GM12891 (cell line): ENCODE measurements at places on chromosomes 1 and 21.

DNA sequence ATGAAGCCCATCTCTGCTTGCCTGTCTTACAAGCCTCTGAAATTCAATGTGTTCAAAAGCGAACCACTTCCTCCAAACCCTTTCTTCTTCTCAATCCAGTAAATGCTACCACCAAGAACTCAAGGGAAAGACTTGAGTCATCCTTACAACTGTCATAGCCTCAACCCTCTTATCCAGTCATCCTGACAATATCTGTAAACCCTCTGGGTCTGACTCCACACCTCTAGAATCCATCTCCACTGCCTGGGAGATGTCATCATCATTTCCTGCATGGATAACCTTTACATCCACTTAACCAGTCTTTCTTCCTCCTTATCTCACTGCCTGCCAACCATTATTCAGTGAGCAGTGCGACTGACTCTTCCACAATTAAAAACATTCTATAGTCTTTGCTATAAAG lies 441.1 kb downstream of the SETD4 start:
- no peak for DNase-seq

DNA sequence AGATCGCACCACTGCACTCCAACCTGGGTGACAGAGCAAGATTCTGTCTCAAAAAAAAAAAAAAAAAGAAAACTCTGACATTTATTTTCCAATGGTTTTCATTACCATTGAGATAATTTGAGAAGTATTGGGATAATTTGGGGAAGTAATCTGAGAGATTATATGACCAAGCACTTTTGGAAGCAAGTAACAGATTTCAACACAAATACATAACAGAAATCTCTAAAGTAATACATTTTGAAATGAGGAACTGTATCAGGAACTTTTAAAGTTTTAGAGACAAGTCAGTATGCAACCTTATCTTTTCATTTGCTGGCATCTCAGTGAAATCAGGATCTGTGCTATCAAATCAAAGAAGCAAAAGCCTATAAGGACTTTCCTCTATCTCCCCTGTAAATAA lies 25.4 kb upstream of the SLC16A1 start:
- no peak for DNase-seq

GRCh38 chr1:191969290-191969689 lies 189.0 kb upstream of the RGS18 start:
- no peak for DNase-seq

- no peak for DNase-seq
Measured at GRCh38 chr1:33895396-33895795, 31.5 kb downstream of the HMGB4 start.

DNA sequence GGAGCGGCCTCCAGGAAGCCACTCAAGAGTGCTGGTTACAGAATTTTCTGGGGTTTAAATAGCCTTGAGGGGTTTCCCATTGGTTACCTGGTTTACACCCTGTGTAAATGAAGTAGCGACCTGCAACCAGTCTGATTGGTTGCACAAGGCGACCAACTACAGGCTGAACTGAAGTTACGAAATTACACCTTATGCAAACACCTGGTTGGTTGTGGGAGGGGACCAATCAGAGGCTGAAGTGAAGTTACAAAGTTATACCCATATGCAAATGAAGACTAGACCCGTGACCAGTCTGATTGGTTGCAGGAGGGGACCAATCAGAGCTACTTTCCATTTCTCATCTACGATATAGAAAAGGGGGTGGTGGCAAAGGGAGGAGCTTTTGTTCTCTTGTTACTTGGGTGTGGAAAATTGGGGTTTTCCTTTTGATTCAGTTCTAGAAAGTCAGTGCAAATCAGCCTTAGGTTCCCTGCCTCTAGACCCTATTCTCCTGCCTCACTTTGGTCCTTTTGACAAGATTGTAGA lies 22.2 kb upstream of the C1orf174 start:
- DNase-seq = no peak

- DNase-seq = no peak
Measured at GRCh38 chr1:170460001-170460400, 72.0 kb upstream of the GORAB start.

DNA sequence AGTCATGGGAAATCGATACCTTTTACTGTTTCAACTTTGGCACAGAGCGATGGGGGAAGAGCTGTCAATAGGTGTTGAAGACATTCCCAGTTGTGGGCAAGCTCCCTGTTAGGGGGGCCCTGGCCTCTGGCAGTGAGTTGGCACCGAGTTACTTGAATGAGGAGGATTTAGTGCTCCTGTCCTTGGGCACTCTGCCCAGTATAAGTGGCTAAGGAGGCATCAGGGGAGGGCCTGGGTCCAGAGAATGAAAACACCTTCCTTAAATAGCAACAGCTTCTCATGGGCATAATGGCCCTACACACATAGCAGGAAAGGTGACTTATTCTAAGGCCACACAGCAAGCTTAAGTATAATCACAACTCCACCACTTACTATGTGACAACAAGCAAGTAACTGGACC lies 664.4 kb downstream of the PTPRU start:
- no peak for DNase-seq

DNA sequence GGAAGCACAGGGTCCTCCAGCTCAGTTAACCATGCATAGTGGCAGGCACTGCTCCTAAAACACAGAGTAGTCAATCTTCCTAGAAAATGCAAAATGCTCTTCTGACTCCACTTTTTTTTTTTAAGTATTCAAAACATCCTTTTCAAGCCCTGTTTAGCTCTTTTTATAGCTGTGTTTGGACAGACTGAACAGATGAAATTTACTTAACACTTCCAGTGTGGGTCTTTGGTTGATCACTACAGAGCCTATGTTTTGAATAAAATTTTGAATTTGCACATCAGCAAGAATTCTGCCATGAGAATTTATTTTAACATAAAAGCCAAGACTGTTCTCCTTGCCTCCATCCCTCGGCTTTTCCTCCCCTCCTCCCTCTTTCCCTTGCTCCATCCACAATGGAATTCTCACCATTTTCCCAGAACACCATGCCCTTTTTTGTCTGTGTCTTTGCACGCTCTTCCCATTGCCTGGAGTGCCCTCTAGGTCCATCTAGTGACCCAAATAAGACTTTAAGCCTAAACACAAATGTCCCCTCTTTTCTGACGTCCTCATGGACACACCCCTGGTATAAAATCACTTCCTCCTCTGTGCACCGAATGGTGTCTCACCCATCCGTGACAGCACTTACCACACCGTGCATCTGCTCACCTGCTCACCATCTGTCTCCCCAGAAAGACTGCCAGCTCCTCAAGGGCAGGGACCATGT lies 24.0 kb upstream of the CPT2 start:
- DNase-seq = peak; percentile 53

DNA sequence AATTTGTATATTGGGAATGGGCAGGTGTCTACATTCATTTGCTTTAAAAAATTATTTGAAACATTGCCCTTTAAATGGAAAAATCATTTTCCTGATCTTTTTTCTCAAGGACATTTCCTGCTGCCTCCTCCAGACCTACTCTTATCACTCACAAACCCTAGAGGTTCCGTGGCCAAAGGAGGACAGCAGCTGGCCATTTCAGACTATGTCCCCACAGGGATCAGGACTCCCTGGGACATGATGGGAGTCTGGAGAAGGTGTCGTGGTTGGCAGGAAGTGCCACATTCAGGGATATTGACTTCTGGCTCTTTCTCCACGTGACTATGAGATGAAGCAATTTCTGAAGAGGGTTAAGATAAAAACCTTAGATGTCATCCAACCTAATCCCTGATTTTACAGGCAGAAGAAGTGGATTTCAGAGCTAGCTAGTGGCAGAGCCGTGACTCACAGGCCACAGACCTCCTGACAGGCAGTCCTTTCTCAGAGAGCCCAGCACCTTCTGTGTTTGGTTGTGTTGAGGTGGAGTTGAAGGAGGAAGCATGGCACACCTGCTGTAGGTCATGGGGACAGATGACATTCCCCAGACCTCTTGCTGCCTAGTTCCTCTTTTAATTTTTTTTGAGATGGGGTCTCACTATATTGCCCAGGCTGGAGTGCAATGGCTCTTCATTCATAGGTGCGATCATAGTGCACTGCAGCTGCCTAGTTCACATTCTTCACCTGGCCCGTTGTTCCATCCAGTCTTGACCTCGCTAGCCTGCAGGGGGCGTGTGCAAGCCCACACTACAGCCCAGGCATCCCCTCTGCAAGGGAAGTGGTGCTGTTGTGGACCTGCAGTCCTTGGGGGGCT lies 25.5 kb upstream of the IL10 start:
- DNase-seq = no peak

DNA sequence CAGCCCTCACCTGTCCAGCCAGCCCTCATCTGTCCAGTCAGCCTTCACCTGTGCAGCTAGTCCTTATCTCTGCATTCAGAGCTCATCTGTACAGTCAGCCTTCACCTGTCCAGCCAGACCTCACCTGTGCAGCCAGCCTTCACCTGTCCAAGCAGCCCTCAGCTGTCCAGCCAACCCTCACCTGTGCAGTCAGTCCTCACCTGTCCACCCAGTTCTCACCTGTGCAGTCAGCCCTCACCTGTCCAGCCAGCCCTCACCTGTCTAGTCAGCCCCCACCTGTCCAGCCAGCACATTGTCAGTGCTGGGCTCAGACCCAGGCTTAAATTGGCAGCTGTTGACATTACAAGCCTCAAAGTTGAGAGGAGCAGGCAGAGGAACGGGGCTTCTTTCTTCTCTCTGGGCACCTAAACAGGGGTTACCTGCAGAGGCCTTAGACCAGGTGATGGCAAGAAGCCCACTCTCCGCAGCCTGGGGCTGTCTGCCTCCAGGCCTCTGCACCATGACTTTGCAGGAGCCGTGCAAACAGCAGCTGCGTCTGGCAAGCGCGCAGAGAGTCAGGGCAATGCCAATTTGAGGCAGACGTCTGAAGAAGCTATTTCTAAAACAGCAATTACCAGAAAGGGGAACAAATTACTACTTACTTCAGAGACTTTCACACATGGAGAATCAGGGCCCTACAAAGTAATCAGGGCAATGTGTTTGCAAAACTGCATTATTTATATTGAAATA lies 506.1 kb downstream of the NPHP4 start:
- no peak for DNase-seq

GRCh38 chr1:37958690-37959089 lies 11.8 kb upstream of the INPP5B start:
- no peak for DNase-seq

GRCh38 chr1:222239130-222239529 lies 308.8 kb downstream of the HHIPL2 start:
- DNase-seq = no peak

- no peak for DNase-seq
Measured at GRCh38 chr1:231927431-231927830, 300.8 kb downstream of the DISC1 start.

GRCh38 chr21:31554511-31555022 lies 104.9 kb upstream of the SOD1 start:
- DNase-seq = no peak

GRCh38 chr1:217674028-217674729 lies 43.0 kb downstream of the SPATA17 start:
- DNase-seq = no peak

- DNase-seq = no peak
Measured at GRCh38 chr1:242523719-242524570, 552 bp downstream of the PLD5 start.

- no peak for DNase-seq
Measured at GRCh38 chr1:9825093-9826074, 1.6 kb upstream of the CLSTN1 start.

- no peak for DNase-seq
Measured at GRCh38 chr1:109274533-109275476, 8.1 kb downstream of the PSRC1 start.

DNA sequence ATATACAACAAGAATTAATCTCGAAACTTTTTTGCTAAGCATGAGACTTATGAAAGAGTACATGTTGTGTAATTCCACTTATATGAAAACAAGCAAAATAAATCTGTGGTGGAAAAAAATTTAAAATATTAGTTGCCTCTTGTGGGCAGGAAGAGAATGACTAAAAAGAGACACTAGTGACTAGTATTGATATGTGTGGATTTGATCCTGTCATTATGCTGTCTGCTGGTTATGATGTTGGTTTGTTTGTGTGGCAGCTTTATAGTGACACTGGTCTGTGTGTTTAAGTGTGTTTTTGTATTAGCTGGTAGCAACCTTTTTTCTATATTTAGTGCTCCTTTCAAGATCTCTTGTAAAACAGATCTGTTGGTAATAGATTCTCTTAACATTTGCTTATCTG lies 267.8 kb upstream of the NRIP1 start:
- no peak for DNase-seq

DNA sequence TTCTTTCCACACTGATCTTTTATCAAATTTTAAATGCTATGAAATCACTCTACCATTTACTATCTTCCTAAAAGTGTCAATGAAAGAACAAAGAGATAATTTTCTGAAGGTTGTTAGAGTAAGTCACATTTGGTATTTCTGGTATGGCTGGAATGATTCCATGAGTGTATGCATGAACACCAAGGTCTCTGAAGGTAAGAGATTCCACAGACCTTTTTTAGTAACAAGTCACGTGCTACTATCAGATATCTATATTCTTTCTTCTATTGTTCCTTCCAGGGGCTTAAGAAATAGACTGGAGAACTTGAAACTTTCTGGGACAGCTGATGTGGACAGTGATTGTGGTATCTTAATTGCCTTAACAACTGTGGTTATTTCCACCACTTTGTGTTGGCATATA lies 265.0 kb downstream of the SDCCAG8 start:
- no peak for DNase-seq

- DNase-seq = no peak
Measured at GRCh38 chr1:30409476-30410152, 313.8 kb downstream of the MATN1 start.

DNA sequence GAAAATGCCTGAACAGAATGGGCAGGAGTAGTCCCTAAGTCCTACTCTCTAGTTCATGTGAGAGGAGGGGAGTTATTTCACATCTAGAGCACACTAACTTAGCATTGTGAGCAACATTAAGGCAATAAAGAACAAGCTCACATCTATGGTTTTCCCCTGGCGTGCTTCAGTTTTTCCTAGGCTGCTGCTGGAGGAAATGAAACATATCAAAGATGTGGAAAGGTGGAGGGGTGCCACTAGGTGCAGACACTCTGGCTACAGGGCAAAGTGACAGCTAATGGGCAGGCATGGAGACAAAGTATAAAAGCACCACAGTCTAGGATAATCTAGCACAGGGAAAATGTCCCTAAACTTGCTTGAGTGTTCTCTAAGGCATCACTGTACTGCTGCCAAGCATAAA lies 82.2 kb downstream of the TPR start:
- DNase-seq = no peak

GRCh38 chr1:207670192-207670591 lies 25.3 kb downstream of the CR1L start:
- DNase-seq = no peak

GRCh38 chr1:76627901-76628300 lies 239.4 kb upstream of the ST6GALNAC5 start:
- no peak for DNase-seq
